ENCODE measurements at places on chromosomes 5 and 9.

DNA sequence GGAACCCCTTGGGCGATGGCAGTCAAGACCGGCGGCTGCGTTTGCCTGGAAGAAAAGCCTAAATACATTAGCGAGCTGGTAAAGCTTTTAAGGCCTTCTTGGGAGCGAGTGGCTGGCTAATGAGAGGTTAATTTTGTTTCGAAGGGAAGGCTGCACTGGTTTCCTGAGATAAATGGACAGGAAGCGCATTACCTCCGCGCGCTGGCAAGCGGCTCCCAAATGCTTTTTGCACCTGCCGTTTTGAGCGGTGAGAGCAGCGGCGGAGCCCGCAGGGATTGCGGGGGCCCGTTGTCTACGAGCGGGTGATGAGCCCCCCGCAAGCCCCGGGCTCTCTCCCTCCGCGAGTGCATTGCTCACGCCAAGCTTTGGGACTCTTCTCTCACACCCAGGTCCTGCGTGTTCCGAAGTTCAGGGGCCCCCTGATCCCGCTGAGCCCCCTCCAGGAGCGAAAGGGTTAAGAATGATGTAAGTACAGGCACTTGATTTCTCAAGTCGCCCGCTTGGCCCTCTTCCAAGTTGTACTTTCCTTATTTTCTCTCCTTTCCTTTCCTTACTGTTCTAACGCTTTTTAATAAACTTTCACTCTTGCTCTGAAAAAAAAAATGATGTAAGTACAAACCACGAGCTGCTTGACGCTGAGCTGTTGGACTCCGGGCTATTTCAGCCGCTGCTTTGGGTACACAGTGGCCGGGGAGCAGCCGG lies 3.1 kb upstream of the RGMB start:
- DNase-seq: peak; percentile 8

DNA sequence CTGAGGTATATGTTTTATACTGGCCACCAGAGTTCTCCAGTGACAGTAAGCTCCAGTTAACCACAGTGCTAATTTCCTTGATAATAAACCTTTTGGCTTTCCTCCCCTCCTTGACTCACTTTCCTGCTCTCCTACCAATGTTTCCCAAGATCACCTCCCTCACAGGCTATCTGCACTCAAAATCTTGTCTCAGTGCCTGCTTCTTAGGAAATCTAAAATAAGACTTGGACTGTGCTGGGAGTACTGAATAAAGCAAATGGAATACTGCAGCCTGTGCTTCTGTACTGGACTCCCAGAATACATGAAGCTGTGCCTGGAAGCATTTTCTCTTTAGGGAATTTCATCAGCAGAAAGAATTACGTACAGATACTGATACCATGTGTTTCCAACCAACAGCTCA lies 1.7 kb upstream of the DCP2 start:
- DNase-seq: no peak

- DNase-seq: no peak
Measured at GRCh38 chr9:76572151-76572550, 113.2 kb downstream of the GCNT1 start.

GRCh38 chr5:35794684-35795375 lies 61.9 kb upstream of the IL7R start:
- no peak for DNase-seq

DNA sequence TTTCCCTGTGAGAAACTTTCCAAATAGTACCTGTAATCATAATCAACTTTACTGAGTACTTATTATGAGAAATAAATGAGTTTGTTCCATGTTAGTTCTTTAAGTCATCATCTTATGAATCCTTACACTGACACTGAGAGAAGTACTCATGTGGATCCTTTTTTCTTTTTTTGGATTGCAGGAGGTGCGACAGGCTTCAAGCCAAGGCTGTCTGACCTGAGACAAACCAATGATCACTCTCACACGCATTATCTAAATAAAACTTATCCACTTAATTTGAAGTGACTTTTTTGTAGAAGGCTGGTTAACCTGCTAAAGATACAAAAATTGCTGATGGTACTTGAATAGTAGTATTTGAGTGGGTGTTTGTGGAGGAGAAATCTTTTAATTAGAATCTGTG lies 39.5 kb downstream of the JAKMIP2 start:
- no peak for DNase-seq

DNA sequence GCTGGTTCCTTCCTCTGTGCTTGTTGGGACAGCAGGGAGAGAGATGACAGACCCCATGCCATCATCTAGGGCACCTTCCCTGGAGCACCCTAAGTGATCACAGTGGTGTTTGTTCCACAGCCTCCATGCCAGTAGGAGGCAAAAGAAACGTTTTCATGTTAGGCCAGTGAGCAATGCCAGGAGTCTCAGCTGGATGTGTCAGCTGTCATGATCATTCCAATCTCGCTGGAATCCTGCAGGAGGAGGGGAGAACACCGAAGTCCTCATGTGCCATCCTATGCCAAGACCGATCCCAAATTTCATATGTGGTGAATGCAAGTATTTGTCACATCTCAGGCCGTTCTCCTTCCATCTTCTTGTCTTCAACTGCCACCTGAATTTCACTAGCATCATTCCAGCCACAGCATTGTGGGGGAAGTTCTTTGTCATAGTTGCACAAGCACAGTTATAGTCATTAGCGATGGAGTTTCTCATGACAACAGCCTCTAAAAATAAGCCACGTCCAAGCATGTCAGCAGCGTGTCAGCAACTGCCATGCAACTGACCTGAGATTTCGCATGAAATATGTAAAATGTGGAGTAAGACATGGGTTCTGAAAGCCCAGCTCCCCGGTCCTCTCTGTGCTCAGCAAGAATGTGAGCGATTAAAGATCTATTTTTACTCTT lies 97.2 kb upstream of the DNAH5 start:
- DNase-seq: no peak

DNA sequence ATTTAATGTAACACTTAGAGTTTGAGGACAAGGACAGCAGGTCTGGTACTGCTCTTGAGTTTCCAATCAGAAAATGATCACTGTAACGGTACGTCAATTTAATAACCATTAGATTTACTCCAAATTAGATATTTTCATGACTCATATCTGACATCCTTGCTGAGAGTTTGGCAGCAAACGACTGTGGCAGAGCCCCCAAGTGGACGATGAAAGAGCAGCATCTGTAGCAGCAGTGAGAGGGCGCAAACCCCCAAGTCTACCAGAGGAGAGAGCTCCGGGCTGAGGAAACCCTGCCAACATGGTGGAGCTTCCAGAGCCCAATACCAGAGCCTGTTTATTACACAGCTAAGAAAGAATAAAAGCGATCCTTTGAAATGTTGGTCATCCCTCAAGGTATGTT lies 73.2 kb upstream of the EPB41L4A start:
- DNase-seq: no peak

DNA sequence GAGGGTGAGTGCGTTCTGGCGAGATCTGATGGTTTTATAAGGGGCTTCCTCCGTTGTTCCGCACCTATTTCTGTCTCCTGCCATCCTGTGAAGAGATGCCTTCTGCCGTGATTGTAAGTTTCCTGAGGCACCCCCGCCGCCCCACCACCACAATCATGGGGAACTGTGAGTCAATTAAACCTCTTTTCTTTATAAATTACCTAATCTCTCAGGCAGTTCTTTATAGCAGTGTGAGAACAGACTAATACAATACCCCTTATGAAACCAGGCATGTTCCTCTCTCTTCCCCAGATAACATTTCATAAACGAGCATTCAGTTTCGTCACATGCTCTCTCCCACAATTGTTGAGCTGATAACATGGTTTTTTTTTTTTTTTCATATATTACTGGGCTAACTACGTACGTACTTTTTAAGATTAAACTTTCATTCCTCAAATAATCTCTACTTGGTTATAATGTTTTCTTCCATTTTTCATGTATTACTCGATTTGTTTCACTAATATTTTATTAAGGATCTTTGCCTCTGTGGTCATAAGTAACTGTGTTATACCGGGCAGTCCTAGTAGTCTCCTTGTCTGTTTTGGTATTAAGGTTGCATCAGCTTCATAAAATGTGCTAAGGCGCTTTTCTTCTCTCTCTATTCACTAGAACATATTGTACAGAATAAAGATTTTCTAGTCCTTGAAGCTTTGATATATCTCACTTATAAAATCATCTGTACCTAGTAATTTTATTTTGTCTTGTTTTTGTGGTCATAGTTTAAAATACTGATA lies 64.9 kb upstream of the MVB12B start:
- DNase-seq: no peak

- DNase-seq: no peak
Measured at GRCh38 chr9:121785673-121786542, 134.5 kb downstream of the DAB2IP start.

- no peak for DNase-seq
Measured at GRCh38 chr9:75591972-75592371, 298.5 kb upstream of the PCSK5 start.

- DNase-seq: no peak
Measured at GRCh38 chr9:110291921-110292557, 35.7 kb upstream of the TXN start.

DNA sequence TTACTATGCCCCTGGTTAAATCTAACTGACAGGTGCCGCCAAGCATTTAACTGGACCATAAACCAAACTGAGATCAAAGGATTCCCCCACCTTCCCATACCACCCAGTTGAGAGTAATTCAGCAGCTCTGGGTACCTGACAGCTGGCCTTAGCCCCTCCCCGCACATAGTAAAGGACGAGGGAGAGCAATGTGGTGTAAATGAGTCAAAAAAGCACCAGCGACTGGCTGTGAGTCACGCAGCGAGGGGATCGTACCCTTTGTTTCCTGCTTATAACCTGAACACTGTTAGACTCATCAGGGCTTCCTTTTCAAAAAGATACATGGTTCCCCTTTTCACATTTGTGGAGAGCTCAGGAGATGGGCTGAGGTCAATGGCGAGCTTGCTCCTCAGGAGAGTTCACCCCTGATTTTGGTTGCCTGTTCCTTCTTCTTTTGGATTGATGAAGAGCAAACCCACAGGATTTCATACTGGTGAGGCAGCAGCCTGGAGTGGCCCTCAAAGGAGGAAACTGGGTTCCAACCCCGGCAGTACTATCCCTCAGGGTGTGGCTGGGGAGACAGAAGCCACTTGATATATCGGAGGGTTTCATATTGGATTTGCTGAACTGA lies 71.5 kb downstream of the ANKRD33B start:
- DNase-seq: peak; percentile 34

DNA sequence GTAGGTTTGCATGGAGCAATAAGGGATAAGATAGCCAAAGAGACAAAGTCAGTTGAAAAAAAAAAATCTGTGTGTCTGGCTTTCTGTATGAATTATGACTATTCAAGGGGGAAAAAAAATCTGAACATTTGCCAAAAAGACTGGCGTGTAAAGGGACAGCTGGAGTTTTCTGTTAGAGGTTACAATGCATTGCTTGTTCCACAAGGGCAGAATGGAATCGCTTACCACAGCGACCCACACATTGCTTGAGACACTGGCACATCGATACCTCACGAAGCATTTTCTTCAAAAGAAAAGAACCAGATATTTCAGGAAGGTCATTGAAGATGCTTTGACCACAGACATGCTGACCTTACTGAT lies 327.8 kb downstream of the TMEM167A start:
- DNase-seq: no peak

GRCh38 chr5:35902046-35902672 lies 36.3 kb downstream of the CAPSL start:
- no peak for DNase-seq

DNA sequence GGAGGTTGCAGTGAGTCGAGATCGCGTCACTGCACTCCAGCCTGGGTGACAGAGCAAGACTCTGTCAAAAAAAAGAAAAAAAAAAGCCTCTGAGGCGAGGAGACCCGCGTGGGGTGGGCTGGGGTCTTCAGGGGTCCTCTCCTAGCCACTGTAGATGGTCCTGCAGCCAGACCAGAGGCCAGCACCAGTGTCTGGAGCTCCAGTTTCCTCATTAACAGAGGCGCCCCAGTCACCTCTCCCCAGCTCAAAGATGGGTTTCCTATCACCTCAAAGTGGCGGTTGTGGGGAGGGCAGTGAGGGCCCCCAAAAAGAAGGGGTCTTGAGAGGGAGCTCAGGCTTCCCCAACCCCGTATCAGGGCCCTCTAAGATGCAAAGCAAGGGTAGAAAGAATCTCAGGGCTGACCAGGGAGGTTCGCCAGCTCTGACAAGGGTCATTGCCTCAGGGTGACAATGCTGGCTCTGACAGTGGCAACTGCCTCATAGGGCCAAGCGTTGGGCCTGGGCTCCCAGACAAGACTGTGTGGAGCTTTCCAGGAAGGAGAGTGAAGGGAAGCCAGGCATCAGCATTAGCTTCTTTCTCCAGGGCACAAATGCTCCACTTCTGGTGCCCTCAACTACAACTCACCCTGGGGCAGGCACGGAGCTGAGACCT lies 15.0 kb downstream of the STK10 start:
- DNase-seq: no peak

GRCh38 chr9:92754091-92754745 lies 10.4 kb downstream of the BICD2 start:
- DNase-seq: no peak

DNA sequence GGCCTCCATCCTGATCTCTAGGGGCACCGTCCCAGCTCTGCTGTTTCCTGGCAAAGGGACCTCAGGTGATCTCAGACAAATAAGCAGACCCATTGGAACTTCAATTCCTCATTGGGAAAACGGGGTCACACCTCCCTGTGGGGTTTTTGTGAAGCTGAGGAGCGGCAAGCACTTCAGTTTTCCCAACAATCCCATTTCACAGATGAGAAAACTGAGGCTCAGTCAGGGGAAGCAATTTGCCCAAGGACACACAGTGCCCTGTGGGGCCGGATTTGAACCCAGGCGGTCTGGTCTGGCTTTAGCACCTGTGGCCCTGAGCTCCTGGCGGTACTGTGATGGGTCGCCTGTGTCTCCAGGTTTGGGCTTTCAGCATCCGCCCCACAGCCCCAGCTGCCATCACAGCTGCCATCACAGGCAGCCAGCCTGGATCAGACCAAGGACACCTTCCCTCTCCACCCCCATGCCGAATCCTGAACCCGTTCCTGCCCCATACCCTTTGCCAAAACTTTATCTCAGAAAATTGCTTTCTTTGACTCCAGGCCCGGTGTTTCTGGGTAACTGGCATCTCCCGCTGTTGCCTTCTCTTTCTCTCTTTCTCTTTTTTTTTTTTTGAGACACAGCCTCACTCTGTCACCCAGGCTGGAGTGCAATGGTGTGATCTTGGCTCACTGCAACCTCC lies 26.4 kb downstream of the NCS1 start:
- DNase-seq: no peak

- DNase-seq: no peak
Measured at GRCh38 chr5:305459-305858, 16.1 kb upstream of the AHRR start.

DNA sequence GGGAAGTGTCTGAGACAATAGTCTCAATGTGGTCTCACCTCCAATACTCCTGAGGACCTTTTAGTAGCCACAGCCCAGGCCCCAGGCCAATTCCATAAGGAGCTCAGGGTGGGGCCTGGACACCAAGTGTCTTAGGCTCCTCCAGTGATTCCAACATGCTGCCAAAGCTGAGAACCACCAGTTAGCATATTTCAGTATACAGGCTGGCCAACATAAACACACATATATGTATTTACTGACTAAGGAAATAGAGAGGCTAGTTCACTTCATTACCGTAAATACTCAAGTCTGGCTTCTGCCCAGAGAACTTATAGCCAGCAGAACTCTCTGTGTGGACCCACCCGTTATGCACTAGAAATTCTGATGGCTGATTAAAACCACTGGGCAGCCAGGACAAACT lies 24.1 kb downstream of the S1PR3 start:
- no peak for DNase-seq

- DNase-seq: no peak
Measured at GRCh38 chr5:38202741-38203140, 55.6 kb upstream of the EGFLAM start.

All from stimulated activated CD4-positive, alpha-beta T cell treated with anti-CD3 and anti-CD28 coated beads, Interleukin-1b, Interleukin-23, amount 100 ng/mL, for 4 hours (primary cell).